ENCODE measurements at places on chromosomes 6 and 20.

- peak; percentile 40 for DNase-seq
Observed at GRCh38 chr20:33859157-33859695, 48.1 kb downstream of the CHMP4B start.

DNA sequence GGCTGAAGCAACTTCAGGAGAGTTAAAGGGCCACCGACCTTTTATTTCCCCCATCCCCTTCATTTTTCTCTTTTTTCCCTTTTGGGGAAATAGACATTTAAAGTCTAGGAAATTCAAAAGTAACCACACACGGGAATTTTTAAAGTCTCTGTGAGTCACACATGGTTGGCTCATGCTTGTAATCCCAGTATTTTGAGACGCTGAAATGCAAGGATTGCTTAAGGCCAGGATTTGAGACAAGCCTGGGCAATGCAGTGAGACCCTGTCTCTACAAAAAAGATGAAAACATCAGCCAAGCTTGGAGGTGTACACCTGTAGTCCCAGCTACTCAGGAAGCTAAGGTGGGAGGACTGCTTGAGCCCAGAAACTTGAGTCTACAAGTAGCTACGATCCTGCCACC, 34.2 kb downstream of the KATNA1 start:
- peak; percentile 64 for DNase-seq

DNA sequence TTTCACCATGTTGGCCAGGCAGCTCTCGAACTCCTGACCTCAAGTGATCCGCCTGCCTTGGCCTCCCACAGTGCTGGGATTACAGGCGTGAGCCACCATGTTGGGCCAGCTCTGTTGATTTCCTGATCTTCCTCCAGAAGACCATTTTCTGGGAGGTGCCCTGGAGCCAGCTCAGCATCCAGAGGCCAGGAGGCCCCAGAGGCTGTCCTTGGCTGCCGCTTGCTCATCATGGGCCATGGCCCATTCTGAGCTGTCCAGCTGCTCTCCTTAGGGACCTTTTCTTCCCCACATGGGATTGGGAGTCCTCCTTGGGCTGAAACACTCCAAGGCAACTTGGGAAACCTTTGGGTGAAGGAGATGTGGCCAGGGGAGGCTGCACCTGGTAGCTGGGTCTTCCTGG, 15.4 kb downstream of the LRRC73 start:
- no peak for DNase-seq

- DNase-seq = no peak
Observed at GRCh38 chr6:152207915-152208714, 400.6 kb downstream of the ESR1 start.

GRCh38 chr6:75308250-75308988, 23.8 kb upstream of the TMEM30A start:
- DNase-seq = no peak

- no peak for DNase-seq
Observed at GRCh38 chr6:22882581-22882980, 313.2 kb downstream of the HDGFL1 start.

DNA sequence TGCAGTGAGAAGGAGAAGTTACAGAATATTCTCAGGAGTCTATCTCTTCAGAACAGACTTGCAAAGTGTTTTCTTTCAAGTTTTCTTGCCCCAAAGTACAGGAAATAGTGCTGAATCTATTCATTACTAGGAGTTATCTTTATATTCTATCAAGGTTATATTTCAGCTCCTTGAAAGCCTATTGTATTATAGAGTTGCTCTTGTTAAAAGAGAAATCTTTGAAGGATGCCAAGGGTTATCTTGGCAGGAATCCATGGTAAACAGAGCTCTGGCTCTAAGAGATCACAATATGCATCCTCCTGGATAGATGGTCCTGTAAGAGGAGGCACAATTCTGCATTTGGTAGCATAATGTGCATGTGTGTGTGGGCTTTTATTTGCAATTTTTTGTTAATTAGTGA, 21.2 kb upstream of the SNRPB2 start:
- DNase-seq = no peak

DNA sequence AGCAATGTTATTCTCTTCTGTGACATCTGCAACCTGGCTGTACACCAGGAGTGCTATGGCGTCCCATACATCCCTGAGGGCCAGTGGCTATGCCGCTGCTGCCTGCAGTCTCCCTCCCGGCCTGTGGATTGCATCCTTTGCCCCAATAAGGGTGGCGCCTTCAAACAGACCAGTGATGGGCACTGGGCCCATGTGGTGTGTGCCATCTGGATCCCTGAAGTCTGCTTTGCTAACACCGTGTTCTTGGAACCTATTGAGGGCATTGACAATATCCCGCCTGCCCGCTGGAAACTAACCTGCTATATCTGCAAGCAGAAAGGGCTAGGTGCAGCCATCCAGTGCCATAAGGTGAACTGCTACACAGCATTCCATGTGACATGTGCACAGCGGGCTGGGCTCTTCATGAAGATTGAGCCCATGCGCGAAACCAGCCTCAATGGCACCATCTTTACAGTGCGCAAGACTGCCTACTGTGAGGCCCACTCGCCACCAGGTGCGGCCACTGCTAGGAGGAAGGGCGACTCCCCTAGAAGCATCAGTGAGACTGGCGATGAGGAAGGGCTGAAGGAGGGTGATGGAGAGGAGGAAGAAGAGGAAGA, 4.6 kb downstream of the BRPF3 start:
- no peak for DNase-seq

Measured in iris pigment epithelial cell (primary cell).